ENCODE measurements at places on chromosomes 13 and 19.

- peak; percentile 79 for DNase-seq
Measured at GRCh38 chr19:7883105-7883504, 5.2 kb upstream of the LRRC8E start.

GRCh38 chr13:49029570-49029969 is 53.9 kb downstream of the FNDC3A start:
- no peak for DNase-seq

GRCh38 chr13:114046431-114046975 is 72.6 kb upstream of the C13orf46 start:
- DNase-seq: peak; percentile 30

DNA sequence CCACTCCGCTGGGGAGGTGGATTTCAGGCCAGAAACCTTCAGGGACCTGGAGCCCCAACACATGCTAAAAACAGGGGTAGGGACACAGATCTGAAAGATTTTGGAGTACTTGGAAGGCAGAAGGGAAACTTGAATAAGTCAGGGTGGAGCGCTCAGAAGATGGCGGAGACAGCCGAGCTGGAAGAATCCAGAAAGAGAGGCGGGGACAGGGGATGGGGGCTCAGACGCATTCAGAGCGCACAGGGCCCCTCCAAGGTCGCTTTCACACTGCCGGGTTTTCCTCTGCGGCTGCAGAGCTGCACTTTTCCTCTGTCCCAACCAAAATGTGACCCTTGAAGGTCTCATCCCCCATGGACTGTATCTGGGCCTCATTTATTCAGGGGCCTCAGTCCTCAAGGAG is 56.9 kb downstream of the ERICH4 start:
- DNase-seq: no peak

DNA sequence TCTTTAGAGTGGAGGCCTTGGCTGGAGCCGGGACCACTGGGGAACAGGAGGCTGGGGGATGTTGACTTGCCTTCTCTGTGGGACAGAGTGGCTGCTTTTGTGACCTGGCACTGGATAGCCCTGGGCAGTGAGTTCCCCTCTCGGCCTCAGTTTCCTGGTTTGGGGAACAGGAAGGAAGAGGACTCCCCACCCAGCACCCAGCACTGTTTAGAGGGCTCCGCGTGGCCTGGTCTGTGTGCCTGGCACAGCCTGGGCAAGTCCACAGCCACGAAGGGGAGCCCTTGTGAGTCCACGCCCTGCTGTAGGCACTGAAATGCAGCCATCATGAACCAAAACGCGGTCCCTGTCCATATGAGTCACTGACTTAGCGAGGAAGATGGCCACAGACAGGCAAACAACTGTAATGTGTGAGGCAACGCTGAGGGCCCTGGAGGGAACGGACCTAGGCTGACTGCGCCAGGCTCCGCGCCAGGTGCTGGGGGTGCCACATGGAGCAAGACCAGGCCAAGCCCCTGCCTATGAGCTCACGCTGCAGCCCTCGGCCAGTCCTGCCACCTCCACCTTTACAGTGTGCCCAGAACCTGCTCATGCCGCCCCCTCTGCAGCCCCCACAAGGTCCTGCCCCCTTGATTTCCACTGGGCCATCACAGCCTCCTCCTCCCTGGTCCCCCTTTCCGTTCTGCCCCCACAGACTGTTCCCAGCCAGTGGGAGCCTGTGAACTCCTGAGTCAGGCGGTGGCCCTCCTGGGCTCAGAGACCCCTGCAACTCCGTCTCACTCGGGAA is 35.5 kb downstream of the PAK4 start:
- no peak for DNase-seq

DNA sequence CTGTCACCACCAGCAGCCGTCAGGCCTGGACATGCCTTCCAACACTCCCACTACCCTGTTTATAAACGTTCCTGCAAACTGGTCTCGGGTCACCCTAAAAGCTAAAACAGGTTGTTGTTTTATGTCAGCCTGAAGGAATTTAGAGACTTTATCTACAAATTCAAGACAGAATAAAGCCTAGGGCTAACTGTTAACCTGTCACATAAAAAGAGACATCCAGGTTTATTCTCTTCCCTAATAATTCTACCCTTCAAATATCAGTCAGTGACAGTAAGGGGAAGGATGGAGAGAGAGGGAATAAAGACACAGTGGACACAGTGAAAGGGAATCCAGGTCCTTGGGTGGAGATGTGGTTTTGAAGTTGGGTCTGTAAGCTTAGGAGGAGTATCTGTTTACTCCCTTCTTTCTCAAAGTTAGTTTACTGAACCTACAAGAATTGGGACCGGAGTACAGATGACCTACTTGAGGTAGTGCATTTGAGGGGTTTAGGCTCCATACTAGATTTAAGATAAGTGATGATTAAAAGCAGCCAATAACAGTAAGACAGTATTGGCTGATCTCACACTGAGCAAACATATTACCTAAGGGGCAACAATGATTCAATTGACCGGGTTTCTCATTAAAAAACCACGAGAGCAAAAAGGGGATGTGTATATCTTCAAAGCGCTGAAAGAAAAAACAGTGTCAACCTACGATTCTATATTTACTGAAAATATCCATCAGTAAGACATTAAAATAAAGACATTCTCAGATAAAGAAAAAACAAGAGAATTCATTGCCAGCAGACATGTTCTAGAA is 142.7 kb downstream of the USP12 start:
- DNase-seq: no peak

- peak; percentile 61 for DNase-seq
Measured at GRCh38 chr19:14383661-14384555, 2.7 kb downstream of the ADGRE5 start.

DNA sequence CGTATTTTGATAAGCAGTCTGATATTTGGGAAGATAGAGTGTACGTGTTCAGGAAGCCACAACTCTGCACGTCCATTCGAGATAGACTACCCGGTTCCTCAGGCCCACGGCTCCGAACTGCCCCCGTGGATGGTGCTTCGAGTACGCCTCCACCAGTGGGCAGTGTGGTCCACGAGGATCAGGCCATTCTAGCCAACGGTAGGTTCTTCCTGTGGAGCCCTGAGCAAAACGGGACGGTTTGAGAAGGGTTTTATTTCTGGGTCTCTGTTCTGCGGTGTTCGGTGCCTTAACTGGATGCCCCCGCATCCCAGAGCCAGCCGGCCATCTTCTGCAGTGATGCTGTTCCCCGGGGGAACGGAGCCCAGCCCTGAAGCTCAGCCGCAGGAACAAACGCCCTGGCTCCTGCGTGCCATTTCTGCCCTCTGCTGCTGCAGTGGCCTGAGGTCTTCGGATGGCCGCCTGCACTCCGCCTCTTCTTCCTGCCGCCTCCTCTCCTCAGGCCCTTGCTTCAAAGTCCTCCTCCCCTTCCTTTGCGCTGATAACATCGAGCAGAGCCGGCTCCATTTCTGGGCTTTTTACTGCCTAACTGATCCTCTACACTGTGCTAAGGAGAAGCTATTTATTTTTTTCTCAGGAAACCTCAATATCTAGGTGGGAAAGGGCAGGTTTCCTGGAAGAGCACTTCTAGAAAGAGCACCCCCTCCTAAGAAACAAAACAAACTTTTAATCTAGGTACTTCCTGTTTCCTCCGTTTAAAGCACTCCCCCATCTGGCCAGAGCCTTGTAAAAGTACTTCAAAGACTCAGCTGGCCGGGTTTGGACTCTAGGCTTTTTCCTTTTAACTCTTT is 36.2 kb upstream of the SLC46A3 start:
- DNase-seq: peak; percentile 39

DNA sequence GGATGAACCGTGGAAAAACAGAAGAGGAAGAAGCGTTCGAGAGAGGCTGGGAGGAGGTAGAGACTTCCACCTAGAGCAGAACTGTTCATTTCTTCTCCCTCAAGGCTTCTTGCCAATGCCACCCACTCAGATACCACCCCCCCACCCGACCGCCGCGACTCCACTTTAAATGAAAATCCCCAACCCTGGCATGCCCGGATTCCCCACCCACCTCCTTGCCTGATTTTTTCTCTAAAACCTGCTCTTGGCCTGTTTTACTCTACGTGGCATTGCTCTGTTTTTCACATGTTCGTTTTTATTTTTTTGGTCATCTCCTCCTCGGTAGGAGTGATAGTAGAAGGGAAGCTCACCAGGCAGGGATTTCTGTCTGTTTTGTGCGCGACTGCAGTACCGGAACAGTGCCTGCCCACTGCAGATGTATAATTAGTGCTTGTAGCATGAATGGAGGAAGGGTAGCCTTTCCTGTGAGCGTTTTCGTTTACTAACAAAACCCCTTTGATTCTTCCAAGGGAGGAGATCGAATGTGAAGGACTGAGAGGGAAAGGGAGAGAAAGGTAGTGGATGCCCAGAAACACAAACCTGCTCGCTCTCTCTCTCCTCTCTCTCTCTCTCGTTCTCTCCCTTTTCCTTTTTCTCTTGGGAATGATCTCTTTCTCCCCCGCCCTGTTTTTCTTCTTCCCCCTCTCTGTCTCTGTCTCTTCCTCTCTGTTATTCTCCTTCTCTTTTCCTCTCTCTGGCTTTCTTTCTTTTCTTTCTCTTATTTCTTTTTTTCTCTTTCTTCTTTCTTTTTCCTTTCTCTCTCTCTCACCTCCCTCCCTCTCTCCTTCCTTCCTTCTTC is 2.2 kb downstream of the CD70 start:
- no peak for DNase-seq

DNA sequence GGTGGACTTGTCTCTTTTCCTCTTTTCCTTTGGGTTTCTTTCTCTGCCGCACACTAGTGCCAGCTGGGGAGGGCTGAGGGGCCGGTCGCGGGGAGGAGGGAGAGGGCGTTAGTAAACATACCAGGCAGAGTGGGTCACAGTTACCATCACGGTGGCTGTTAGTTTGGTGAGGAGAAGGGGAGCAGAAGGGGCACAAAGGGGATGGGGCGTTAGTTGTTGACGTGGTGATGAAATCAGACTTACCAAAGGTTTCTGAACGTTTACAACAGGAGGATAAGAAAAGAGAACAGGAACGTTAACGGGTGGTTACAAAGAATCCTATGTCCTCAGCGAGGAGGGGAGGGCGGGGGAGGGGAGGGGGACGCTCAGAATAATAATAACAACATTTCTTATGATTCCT is 77.9 kb downstream of the PTPRS start:
- no peak for DNase-seq

GRCh38 chr19:12676384-12676792 is 5.3 kb downstream of the DHPS start:
- peak; percentile 88 for DNase-seq

- DNase-seq: no peak
Measured at GRCh38 chr13:105660561-105660960, 874.9 kb downstream of the EFNB2 start.

GRCh38 chr13:78491978-78492377 is 111.4 kb downstream of the POU4F1 start:
- DNase-seq: no peak

GRCh38 chr19:42003506-42004294 is 9.7 kb upstream of the ATP1A3 start:
- no peak for DNase-seq

GRCh38 chr13:99811067-99811700 is 160.4 kb downstream of the ZIC5 start:
- DNase-seq: no peak

DNA sequence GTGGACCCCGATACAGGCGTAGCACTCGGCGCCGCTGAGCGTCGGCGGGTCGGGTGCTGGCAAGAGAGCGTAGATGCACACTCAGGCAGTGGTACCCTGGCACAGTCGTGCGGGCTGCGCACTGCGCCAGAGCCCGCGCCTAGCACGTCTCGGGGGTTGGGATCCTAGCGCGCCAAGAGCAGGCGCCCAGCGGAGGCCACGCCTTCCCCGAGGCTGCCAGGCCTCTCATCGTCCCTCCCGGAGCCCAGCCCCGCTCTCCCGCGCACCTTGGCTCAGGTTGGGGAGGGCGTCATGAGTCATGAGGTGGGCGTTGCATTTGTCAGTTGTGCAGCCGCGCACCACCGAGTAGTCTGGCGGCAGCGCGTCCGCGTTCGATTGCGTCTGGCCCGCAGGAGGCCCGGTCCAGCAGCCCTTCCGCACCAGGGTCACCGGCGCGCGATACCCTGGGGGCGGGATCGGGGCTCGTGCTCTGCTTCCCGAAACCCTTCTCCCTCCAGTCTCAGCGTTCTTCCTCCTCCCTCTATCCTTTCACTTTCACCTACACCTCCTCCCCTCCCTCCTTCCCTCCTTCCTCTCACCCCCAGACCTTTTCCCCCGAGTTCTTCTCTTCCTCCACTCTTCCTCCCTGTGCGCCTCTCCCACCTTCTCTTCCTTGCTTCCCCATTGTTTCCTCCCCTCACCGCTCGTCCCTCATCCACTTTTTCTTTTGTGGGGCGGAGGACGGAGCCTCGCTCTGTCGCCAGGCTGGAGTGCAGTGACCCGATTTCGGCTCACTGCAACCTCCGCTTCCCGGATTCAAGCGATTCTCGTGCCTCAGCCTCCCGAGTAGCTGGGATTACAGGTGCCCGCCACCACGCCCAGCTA is 3.5 kb downstream of the LYPD5 start:
- DNase-seq: peak; percentile 89
